NCI-H1092 (cell line): ENCODE measurements at places on chromosomes 7 and 10.

DNA sequence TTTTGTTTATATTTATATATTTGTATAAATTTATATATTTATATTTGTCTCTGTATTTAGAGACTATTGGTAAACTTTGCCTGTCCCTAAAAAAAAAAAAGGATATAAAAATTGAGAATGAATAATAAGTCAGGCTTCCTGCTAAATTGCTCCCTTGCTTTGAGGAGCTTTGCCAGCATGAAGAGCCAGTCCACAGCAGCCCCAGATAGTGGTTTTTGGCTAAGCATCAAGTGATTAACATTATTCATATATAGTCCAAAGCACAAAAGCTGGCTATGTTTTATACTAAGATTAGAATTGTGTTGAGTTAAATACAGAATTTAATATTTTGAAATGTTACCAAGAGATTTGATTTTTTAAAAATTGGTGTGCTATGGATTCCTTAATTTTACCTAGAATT lies 264.9 kb upstream of the FERD3L start:
- no peak for DNase-seq

DNA sequence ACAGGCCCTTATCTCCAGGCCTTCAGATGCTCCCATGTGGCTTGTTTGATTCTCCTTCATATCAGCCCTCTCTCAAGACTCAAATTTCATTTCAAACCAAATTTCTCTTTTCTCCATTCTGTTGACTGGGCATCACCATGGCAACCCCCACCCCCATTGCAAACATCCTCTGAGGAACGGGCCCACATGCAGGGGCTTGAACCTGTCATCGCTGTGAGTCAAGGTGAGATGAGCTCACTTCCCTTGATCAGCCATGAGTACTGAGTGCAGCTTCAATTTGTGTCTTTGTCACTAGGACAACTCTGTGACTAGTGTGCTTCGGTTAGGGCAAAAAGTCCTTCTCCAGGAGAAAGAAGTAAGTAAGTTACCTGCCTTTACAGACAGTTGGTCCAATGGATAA lies 41.9 kb downstream of the CALML3 start:
- no peak for DNase-seq

- DNase-seq: no peak
Measured at GRCh38 chr10:14749070-14749809, 25.5 kb downstream of the FAM107B start.

DNA sequence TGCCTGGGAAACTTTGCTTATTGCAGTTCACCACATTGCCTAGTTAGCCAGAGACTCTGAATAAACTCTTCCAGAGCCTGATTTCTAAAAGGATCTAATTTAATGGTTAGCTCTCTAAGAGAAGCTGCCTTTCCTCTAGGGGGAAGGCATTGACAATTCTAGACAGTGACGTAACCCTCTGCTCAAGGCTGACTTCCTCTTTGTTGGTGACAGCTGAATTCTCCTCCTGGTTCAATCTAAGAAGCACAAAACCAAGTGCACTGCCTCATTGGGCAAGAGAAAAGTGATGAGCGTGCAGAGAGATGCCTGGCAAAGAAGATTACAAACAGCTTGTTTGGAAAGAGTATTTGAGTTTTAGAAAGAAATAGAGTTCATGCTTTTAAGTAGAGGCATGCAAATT lies 102.7 kb downstream of the MACC1 start:
- no peak for DNase-seq

- DNase-seq: no peak
Measured at GRCh38 chr7:28003408-28003807, 177.2 kb downstream of the JAZF1 start.

- DNase-seq: no peak
Measured at GRCh38 chr10:47179291-47179647, 120.7 kb upstream of the GDF10 start.

- DNase-seq: no peak
Measured at GRCh38 chr7:112529521-112529920, 48.7 kb downstream of the LSMEM1 start.

- DNase-seq: no peak
Measured at GRCh38 chr7:5694221-5694754, 87.2 kb downstream of the RNF216 start.

DNA sequence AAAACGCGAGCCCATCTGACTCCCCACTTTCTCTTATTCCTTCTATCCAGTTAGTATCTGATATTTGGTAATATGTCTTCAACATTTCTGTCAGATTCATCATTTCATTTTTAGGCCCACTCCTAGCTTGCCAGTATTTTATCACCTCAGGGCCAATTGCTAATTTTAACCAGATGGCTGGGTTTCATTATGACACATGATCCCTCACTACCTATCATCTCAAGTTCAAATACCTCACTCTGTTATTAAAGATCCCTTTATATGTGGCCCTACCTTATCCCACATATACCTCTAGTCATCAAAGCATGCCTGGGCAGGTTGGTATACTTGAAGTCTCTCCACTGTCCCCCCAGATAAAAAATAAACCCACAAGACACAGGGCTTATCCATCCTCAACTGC lies 104.9 kb downstream of the RNLS start:
- DNase-seq: no peak

DNA sequence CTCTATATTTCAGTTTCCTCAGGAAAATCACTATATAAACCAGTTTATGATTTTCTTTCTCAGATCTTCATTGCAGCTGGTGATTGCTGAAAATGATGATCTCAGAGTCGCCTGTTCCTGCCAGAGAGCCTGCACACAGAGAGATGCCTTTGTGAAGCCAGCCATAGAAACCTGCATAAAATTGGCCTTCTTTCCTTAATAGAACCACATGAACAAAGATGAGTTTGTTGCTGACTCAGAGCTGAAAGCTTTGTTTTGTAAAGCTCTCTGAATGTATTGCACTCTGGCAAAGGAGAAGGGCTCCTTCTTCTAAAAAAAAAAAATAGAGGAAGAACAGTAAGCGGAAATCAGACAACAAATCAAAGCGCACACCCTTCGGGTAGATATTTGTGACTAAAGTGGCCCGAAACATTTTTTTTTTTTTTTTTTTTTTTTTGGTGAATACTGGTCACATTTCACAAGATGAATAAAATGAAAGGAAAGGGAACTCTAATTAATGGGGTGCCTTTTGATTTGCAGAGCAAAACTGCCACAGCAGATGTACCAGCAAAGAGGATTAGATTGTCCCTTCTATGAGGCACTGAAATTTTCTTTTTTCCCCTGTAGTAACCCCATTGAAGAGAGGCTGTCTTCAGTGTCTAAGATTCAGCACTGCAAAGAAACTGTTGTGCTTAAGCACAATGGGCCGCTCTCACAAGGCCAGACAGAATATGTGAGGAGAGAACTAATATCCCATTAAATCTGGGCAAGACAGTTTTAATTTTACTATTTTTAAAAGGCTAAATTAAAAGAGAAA lies 75.1 kb upstream of the PTPRZ1 start:
- DNase-seq: no peak

GRCh38 chr10:36003688-36004087 lies 361.6 kb upstream of the FZD8 start:
- no peak for DNase-seq

DNA sequence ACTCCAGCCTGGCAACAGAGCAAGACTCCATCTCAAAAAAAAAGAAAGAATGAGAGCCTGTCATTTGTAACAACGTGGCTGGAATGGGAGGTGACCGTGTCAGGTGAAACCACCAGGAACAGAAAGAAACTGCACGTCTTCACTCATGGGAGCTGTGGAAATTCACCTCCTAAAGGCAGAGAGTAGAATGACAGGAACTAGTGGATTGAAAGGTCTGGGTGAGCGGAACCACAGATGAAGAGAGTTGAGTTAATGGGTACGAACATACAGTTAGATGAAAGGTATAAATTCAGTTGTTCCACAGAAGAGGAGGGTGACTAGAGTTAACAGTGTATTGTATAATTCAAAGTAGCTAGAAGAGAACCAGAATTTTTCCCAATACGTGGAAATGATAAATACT lies 78.6 kb downstream of the MAD1L1 start:
- no peak for DNase-seq

GRCh38 chr10:100934084-100934659 lies 21.4 kb downstream of the SLF2 start:
- DNase-seq: no peak

GRCh38 chr10:89332123-89332633 lies 4.4 kb downstream of the IFIT3 start:
- no peak for DNase-seq

- no peak for DNase-seq
Measured at GRCh38 chr7:114365791-114366190, 48.8 kb upstream of the FOXP2 start.

GRCh38 chr7:100219271-100219737 lies 445 bp upstream of the PVRIG start:
- no peak for DNase-seq

DNA sequence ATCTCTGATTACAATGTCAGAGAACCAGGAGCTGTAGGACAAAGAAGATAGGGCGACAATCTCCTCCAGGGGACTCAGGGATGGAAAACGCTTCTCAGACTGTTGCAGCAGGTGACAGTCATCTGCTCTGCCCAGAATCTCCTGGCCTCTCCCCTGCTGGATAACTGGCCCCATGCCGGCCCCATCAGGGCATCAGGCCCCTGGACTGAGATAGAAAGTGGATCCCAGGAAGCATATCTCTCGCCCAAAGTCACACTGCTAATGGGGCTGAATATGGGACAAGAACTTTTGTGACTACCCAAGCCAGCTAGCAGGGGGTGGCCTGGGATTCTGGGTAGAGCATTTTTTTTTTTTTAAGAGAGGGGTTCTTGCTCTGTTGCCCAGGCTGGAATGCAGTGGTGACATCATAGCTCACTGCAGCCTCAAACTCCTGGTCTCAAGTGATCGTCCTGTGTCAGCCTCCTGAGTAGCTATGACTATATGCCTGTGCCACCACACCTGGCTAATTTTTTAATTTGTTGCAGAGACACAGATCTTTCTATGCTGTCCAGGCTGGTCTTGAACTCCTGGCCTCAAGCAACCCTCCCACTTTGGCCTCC lies 20.5 kb upstream of the MLXIPL start:
- DNase-seq: no peak

GRCh38 chr10:125132344-125132743 lies 28.0 kb downstream of the CTBP2 start:
- no peak for DNase-seq

- DNase-seq: no peak
Measured at GRCh38 chr10:102639537-102639936, 4.7 kb upstream of the TRIM8 start.

- DNase-seq: no peak
Measured at GRCh38 chr7:90747516-90747915, 151.4 kb downstream of the CDK14 start.

DNA sequence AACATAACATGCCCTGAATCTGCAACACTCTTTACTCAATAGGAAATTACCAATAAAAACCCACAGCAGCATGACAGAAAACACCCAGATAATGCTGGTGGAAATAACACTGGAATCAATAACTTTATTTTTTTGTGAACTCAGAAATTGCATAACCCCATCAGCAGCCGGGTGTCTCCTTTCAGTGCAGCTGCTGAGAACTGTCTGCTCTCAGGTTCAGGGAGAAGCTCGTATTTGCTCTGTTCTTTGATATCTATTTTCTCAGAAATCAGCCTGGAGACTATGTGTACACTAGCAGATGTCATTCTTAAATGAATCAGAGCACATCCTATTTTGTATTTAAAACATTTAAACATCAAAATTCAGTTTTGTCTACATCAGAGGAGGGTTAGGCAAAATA lies 506.0 kb downstream of the POM121L12 start:
- peak; percentile 30 for DNase-seq

DNA sequence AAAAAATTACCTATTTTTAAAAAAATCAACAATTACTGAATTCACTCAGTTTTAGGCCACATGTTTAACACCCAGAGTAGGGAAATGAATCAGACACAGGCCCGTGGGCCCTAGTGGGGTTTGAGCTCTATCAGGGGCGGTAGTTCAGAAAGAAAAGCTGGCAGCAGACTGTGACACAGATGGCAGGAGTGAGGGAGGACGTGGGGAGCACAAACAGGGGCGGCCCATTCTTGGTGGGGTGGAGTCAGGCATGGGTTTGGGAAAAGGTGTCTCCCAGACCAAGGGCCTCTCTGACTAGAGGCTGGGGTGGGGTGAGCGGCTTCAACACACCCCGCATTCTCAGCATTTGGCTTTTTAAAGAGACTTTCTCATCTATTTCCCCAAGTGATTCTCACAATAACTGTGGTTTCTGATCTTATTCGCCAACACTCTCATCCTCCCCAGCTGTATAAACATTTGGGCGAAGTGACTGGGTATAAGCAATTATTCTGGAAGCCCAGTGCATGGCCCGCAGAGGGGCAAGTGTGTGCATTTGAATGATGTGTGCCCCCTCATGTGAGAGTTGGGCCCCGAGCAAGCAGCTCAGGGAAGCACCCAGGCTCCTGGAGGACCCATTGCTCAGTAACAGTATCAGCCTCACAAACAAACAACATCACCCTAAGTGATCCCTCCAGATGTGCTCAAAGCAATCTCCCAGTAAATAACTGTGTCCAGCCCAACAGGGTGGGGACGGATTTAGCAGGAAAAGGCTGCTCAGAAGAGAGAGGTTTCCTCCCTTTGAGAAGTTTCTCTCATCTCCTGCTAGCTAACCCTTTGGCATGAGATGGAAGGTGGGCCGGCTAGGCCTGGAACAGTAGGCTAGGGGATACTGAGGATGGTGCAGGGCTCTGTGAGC lies 437.6 kb upstream of the ZMIZ1 start:
- no peak for DNase-seq

GRCh38 chr10:21297603-21298383 lies 227.7 kb downstream of the SKIDA1 start:
- DNase-seq: no peak

GRCh38 chr10:103545366-103545765 lies 51.9 kb downstream of the NEURL1 start:
- no peak for DNase-seq

GRCh38 chr7:35738889-35739288 lies 44.0 kb upstream of the HERPUD2 start:
- DNase-seq: no peak

GRCh38 chr7:130943981-130944380 lies 210.0 kb upstream of the KLF14 start:
- no peak for DNase-seq
